NCI-H187 treated with DMSO at 0.1 percent for 48 hours (cell line): ENCODE measurements at places on chromosomes 3 and 15.

DNA sequence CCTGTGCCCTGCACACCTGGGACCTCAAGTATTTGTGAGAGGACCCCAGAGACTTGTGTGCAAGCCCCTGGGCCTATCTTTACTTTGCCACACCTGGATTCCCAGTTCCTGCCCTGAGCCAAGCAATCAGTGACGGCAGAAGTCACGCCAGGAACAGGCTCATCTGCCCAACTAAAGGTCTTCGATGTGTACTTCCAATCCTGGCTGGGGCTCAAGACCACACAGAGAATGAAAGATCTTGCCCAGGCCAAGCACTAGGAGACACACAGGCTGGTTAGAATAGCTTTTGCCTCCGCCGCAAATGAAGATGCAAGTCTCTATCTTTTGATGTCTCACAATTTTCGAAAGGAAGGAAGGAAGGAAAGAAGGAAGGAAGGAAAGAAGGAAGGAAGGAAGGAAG, 228.8 kb downstream of the OCA2 start:
- no peak for DNase-seq

DNA sequence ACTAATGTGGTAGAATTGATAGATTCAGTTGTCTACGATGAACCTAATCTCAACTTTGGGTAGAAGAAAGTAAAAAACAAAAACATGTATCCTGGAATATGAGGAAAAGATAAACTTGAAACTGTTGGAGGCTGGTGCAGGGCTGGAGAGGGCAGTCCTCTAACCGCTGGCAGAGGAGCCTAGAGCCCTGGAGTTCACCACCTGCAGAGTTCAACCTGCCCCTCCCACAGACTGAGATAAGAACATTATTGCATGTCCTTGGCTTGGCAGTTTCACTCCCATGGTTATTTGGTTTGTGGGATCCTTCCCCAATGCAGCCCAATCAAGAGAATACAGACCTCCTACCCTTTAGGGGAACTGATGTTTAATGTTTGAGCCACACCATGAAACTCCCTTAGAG, 53.2 kb upstream of the GATM start:
- DNase-seq = no peak

- no peak for DNase-seq
Measured at GRCh38 chr3:44237161-44237560, 4.5 kb upstream of the TOPAZ1 start.

- no peak for DNase-seq
Measured at GRCh38 chr15:36933255-36933990, 166.9 kb downstream of the MEIS2 start.

GRCh38 chr3:61809879-61810278, 248.5 kb downstream of the PTPRG start:
- no peak for DNase-seq

DNA sequence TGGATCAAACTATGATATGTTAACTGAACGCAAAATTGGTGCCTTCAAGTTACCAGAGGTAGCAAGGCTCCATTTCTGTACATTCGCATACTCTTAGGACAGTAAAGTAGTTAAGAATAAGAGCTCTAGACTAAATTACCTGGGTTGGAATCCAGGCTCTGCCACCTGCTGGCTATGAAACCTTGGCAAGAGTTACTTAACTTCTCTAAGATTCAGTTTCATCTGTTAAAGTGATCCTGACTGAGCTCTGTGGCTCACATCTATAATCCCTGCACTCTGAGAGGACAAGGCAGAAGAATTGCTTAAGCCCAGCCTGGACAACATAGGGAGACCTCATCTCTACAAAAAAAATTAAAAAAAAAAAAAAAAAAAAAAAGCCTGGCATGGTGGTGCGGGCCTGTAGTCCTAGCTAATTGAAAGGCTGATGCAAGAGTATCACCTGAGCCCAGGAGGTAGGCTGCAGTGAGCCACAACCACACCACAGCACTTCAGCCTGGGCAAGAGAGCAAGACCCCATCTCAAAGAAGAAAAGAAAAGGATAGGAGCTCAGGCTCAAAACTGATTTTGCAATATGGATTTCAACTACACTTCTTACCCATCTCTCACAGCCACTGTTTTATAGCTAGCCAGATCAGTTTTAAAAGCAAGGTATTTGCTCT, 21.3 kb downstream of the GSK3B start:
- no peak for DNase-seq

DNA sequence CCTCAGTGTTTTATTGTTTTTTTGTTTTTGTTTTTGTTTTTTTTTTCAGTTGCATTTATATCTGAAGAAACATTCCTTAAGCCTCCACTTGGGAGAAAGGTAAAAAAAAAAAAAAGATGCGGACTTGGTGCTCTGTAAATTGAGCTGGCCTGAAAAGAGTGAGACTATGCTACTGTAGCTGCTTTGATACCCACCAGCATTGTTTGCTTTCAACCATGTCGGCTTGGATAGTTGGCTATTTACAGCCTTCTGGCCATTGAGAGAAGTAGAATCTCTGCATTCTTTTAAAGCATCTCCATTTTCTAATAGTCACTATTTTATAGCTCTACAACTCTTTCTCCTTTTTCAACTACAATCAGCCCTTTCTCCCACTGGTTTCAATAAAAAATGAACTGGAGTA, 149.6 kb downstream of the ZIC4 start:
- DNase-seq = no peak

- no peak for DNase-seq
Measured at GRCh38 chr15:74630284-74631086, 14.8 kb downstream of the CLK3 start.

DNA sequence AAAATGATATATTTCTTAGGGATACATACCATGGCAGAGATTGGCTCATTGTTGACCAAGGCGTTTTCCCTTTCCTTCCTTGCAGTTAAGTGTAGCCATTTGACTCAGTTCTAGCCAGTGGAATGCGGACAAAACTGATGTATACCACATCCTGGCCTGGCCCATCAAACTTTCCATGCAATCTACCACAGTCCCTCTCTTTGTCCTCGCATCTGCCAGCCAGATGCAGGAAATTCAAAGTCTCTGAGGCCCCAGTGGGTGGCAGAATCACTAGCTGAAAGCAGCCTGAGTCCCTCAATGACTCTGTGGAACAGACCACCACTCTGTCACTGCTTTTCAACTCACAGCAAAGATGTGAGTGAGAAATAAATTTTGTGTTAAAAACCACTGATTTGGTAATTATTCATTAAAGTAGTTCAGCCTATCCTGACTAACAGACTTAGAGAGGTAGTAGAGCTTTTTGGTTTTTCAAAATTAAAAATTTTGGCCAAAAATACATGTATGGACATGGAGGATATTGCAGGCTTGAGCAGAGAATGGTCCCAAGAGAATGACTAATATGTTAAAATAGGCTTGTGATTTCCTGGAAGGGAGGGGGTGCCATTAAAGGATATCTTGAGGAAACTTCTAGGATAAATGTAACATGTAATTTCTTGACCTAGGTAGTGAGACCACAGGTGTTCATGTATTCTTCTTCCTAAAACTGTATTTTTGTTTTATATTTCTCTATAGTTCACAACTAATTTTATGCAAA, 10.9 kb downstream of the LRRFIP2 start:
- no peak for DNase-seq

GRCh38 chr3:134911586-134912548, 116.8 kb downstream of the EPHB1 start:
- DNase-seq = no peak

DNA sequence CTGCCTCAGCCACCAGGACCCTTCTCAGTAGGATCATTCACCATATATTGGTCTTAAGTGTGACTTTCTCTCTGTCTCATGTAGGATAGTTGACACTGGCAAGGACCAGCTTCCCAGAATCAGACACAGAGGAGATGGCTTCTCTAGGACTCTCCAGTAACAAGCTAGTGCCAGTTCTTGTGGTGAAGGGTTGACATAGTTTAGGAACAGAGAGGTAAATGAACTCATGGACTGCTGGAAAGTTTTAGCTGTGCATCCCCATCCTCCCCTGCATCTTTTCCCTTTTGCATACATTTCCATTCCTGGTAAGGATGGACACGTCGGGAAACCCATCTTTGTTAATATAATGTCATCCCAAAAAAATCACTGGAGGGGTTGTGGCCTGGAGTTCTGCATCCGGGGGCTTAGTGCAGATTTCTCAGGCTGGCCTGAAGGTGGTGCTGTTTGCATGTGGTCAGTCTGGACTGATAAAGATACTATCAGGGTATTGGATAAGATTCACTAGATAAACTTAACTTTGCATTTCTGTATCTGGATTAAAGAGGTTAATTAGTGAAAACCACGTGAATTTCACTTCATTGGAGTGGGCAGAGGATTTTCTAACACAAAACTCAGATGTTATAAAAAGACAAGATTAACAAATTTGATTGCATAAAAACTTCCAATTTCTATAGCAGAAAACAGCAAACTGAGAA, 110.8 kb downstream of the TBC1D2B start:
- DNase-seq = no peak

- no peak for DNase-seq
Measured at GRCh38 chr15:25652704-25653103, 210.4 kb downstream of the ATP10A start.

DNA sequence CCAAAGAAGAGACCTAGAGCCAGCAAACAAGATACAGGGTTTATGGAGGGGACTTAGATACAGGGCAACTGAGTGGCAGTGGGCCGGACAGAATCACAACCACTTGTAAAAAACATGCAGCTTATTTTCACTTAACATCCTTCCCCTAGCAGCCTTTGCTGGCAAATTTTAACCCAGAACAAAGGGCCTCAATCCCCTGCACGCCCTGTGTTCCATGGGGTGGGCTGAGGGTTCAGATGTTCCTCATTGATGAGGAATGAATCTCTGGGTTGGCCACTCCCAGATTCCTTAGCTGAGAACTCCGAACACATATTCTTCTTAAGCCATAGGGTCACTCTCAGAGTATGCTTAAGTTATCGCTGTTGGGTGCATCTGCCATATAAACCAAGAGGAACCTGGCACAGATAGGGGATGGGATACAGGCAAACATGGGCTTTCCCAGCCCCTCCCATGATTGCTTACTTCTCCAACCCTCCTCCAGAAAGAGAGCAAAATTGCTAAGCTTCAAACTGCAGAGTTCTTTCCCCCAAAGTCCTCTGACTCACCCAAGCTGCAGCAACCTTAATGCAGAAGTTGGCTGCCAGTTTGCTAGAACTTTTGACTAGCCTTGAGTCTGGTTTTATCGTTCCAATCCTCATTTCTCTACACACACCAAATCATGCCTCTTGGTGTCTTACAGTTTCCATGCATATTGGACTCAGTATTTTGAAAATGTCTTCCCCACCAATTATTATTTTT, 146.9 kb downstream of the CD47 start:
- no peak for DNase-seq

GRCh38 chr15:38662805-38663204, 98.2 kb upstream of the RASGRP1 start:
- no peak for DNase-seq
